ENCODE measurements at places on chromosomes 4 and X.

DNA sequence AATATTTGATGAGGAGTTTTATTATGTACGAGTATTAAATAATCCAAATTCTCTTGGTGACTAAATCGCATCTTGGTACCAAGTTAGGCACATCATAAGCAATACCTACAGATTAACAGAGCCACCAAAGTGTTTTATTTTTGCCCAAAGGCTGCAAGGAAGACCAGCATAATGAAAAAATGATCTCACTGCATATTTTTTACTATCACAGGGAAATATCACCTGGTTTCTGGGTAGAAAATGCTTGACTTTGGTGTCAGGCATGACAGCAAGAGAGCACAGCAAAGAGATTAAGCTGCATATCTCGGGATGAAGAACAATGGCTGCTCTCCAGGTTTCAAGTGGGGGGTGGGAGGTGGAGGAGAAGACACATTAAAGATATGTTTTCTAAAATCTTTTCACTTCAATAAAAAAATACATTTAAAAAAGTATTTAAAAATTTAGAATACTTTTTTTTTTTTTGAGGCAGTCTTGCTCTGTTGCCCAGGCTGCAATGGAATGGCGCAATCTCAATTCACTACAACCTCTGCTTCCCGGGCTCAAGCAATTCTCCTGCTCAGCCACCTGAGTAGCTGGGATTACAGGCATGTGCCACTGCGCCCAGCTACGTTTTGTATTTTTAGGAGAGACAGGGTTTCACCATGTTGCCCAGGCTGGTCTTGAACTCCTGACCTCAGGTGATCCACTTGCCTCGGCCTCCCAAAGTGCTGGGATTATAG is 86.1 kb downstream of the FRYL start:
- no peak for DNase-seq

DNA sequence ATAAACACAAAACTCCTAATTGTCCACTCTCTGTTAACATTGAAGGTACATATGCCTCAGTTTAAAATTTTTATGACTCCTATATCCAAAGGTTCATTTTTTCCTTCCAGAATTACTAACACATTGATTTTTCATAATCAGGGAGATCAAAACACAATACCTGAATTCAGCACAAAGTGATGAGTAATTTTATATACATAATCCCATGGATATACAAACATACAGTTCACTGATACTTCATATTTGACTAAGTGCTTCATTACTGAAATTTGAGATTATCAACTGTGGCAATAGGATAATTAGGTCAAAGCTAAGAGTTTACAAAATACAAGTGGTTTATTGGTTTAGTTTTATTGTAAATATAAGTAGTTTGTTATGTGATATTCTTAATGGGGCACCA is 176.2 kb upstream of the PRPS2 start:
- no peak for DNase-seq

DNA sequence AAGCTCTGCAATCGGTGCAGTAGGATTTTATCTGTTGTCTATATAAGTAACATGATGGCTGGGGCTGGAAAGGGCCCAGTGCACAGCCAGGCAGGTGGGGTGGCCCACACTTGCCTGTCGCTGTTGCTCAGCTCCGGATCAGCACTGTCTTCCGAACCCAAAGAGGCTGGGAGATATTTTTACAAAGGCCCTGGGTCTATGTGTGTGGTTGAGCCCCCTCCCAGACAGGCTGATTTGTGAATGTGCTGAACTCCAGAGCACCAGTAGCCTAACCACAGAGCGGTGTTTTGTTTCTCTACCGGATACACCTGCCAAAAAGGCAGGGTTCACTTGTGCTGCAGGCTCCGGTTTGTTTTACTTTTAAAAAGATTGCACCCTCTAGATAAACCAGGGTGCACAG is 33.5 kb upstream of the CHRNA9 start:
- DNase-seq, result peak; percentile 31

GRCh38 chr4:8162625-8163024 is 4.0 kb upstream of the ABLIM2 start:
- DNase-seq, result no peak

DNA sequence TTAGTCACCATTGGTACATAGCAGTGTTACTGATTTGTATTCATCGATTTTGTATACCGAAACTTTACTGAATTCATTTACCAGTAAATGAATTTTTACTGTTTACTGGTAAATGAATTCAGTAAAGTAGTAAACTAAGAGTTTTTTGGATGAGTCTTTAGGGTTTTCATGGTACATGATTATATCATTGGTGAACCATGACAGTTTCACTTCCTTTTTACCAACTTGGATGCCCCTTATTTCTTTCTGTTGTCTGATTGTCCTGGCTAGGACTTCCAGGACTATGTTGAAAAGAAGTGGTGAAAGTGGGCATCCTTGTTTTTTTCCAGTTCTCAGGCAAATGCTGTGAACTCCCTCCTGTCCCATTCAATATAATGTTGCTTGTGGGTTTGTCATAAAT is 494.9 kb downstream of the GALNTL6 start:
- DNase-seq, result no peak

- no peak for DNase-seq
Measured at GRCh38 chrX:47746446-47746845, 87.5 kb upstream of the UXT start.

DNA sequence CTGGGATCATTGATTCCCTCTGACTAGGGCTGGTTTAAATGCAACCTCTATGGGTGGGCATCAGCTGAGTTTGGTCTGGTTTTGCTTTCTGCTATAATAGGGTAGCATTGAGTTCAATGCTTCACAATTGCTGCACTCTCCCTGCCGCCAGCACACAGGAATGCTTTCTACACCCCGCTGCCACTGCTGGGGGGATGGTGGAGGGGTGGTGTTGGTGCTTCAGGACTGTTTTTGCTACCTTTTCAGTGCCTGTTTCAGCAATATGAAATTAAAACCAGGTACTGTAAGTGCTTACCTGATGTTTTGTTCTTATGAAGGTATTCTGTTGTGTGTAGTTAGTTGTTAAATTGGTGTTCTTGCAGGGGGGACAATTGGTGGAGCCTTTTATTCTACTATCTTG is 67.7 kb downstream of the GNL3L start:
- no peak for DNase-seq

DNA sequence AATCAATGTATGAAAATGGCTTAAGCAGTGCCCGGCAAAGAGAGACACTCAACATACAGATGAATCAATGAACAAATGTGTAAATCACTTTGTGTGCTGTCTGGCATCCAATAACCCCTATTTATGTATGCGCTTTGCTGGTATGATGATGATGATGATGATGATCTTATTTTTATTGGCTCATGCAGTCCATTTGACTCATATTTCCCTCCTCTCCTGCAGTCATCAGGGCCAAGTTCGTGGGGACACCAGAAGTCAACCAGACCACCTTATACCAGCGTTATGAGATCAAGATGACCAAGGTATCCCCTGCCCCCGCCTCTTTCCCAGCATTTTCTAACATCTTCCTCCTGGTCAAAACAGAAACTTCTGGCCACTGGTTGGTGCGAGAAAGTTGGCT is 2.5 kb downstream of the TIMP1 start:
- DNase-seq, result no peak

GRCh38 chrX:44261286-44261685 is 82.2 kb downstream of the EFHC2 start:
- DNase-seq, result no peak
